ENCODE measurements at places on chromosomes 1 and 21.

DNA sequence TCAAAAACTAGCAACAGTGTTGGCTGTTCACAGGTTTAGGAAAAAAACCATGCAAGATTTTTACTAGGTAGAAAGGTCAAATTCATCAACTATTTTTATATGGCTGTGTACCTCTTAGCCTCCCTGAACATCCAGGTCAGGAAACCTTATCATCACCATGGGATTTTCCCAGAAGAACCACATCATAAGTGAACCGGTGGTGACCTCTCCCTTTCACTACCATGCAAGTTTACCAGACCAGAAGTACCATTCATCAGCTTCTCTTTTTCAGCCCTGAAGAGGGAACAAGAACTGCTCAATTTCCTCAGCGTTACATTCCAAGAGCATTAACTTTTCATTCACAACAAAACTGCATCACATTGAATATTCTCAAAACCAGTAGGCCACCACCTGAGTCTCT, 5.9 kb downstream of the SSBP3 start:
- DNase-seq: no peak

DNA sequence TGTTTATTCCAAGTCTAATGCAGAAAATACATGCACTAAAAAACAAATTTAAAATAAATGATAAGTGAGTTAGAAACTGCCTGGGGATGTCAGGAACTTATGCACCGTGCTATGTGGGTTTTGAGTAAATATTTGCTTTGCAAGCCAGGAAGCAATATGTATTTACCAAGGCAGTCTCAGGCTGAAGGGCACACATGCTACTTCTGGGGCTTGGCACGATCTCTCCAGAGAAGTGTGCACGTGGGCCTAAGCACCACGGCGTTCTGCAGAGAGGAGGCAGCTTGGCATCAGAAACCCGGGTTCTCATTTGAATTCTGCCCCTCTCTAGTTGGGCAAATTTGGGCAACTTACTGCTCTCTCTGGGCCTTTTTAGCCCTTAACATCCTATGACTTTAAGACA, 72.6 kb upstream of the ROR1 start:
- DNase-seq: no peak

DNA sequence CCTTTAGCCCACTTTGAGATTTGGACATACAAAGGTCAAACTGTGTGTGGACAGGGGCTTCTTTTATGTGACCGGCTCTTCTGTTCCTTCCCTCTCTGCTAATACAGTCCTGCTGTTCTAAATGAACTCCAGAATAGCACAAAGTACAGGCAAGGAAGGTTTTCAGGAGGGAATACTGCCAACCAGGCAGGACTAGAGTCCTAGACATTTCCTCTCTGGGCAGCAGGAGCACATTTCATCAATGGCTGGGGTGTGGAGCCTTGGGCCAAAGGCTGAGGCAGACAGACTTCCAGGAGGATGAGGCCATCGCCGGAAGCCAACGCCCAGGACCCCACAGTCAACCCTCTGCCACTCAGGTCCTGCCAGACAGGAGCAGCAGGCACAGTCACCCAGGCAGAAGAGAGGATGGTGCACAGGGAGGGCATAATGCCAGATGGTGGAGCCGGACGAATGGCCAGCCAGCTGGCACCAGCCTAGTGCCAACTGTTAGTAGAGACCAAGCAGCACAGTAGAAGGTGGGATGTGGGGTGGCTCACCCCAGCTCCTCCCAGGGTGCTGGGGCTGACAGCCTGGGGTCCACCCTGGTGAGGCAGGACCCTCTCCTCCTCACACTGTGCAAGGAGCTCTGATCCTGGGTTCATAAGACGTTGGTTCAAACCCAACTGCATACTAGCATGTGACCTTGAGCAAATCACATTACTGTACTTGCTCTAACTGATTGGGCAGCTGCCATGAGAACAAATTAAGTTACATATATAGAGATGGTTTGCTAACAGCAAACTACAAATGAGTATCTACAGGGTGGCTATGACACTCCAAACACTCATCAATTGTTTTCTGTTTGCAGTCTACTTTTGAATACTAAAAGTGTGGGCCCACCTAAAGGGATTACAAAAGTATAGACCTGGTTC, 410.7 kb downstream of the SIPA1L2 start:
- no peak for DNase-seq

- no peak for DNase-seq
Measured at GRCh38 chr21:41396558-41397075, 29.4 kb upstream of the MX1 start.

- DNase-seq: no peak
Measured at GRCh38 chr1:176118985-176119384, 88.1 kb downstream of the COP1 start.

Data from retinal pigment epithelial cell (primary cell).